ENCODE measurements at places on chromosomes 16 and 17.

GRCh38 chr17:39777534-39778365, 40.0 kb downstream of the GRB7 start:
- no peak for DNase-seq

DNA sequence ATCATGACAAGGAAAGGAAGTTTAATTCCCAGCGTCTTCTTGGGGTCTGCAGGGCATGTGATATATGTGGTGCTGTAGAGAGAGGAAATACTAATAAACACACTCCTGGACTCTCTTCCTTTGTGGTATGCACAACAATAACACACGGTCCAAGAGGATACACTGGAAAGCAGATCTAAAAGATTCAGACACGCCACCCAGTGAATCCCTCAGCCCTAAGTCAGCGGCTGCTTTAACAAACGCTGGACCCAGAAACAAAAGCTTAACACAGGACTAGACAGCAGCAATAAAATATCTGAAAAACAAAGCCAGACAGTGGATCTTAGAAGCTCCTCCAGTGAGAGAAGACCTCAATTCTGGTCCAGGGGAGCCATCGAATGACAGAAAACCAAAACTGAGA, 13.1 kb downstream of the CFAP20 start:
- DNase-seq, result no peak

- no peak for DNase-seq
Observed at GRCh38 chr16:24609740-24610415, 70.5 kb downstream of the RBBP6 start.

GRCh38 chr16:58426966-58427365, 34.7 kb downstream of the GINS3 start:
- DNase-seq, result no peak

DNA sequence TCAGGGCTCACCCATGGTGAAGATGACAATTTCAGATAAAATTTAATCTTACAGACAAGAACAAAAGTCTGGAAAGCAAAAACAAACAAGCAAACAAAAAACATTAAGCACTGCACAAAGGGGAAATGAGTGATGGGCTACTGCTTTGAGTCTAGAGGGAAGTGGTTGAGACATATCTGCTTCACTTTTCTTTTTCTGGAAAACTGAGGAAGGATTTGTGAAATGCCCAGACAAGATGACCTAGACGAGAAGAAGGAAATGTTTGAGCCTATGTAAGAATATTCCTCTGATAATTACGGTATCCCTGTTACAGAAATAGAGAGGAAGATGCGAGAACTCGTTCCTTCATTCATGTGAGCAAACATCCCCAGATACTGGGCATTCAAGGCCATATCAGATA, 11.5 kb upstream of the HYDIN start:
- DNase-seq, result no peak

- DNase-seq, result peak; percentile 30
Observed at GRCh38 chr17:36722121-36722902, 120.9 kb downstream of the MRM1 start.

DNA sequence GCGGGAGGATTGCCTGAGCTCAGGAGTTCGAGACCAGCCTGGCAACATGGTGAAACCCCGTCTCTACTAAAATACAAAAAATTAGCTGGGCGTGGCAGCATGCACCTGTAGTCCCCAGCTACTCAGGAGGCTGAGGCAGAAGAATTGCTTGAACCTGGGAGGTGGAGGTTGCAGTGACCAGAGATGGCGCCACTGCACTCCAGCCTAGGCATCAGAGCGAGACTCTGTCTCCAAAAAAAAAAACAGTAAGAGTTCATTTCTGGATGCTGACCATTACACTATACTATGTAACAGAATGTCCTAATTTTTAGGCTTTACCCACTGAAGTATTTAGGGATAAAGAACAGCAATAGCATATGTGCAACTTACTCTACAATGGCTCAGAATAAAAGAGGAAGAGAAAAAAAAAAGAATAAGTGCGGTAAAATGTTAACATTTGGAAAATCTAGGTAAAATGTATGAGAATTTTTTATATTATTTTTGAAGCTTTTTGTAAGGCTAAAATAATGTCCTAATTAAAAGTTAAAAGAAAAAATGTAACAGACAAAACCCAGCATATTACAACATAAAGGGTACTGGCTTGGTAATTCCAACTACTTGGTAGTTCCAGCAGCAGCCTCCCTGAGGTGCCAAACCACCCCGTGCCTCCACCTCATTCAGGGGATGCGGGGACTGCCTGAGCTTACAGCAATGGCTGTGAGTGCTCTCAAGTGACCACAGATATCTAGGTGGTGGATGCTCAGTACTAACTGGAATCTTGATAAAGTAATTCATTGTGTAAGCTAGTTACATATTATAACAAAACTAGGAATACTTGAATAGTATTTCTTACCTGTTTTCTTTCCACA, 10.9 kb downstream of the COPS3 start:
- DNase-seq, result no peak

- DNase-seq, result no peak
Observed at GRCh38 chr17:73455050-73455687, 143.4 kb upstream of the CDC42EP4 start.

- no peak for DNase-seq
Observed at GRCh38 chr16:47162670-47163420, 19.1 kb upstream of the NETO2 start.

DNA sequence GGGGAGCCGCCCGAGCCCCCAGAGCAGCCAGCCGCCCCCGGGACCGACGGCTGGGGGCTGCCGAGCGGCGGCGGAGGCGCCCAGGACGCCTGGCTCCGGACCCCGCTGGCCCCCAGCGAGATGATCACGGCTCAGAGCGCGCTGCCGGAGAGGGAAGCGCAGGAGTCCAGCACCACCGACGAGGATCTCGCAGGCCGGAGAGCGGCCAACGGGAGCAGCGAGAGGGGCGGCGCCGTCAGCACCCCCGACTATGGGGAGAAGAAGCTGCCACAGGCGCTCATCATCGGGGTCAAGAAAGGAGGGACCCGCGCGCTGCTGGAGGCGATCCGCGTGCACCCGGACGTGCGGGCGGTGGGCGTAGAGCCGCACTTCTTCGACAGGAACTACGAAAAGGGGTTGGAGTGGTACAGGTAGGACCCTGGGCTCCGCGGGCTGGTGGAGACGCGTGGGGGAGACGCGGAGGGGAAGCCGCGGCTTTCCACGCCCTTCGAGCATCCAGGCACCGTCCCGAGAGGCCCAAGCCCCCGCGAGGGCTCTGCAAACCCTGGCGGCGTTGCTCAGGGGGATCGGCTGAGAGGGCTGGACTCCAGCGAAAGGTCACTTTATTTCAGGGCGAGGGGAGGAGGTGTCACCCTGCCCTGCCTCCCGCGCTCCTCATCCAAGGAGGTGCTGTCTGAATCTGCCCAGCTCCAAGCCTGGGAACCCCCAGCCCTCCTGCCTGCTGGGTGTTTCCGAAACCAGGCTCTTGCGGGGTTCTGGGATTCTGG, 1.2 kb downstream of the HS3ST4 start:
- no peak for DNase-seq

DNA sequence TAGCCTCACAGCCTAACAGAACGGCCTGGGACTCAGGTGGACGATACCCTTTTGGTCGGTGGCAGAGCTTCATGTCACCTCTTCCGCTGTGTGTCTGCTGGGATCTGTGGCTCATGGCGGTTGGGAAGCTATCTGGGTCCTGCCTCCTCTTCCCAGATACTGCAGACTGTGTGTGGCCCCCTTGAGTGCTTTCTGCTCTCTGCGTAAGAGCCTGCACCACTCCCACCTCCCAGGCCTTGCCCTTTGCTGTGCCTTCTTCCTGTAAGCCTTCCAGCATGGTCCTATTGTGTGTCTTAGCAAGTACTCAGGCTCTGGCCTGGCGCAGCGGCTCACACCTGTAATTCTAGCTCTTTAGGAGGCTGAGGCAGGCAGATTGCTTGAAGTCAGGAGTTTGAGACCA, 17.5 kb upstream of the ADCY7 start:
- DNase-seq, result no peak

DNA sequence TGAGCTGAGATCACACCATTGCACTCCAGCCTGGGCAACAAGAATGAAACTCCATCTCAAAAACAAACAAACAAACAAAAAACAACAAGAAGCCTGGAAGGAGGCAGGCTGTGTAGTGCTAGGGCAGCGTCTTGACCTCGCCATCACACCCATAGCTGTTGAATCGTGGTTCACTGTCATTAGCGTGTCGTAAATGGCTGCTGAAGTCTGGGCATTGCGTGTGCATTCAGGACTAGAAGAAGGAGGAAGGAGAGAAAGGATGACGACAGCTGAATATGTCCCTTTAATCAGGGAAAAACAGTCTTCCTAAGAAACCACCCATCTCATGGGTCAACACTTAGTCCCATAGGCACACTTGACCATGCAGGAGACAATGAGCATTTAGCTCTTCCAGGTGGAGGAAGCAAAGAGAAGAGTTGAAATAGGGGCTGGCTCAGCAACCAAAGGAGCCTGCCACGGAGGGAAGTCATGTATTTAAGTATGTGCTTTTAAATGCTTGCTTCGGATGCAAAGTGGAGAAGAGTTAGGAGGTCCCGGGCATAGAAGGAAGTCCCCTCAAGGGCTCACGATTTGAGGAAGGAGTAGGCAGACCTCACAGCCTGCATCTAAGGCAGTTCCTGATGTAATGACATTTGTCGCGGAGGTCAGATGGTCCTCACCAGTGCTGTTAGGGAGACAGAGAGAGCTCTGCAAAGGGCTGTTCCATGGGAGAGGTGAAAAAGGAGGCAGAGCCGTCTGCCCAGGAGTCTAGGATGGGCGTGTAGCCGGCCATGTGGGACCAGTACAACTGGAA, 8.8 kb downstream of the PRSS22 start:
- no peak for DNase-seq

DNA sequence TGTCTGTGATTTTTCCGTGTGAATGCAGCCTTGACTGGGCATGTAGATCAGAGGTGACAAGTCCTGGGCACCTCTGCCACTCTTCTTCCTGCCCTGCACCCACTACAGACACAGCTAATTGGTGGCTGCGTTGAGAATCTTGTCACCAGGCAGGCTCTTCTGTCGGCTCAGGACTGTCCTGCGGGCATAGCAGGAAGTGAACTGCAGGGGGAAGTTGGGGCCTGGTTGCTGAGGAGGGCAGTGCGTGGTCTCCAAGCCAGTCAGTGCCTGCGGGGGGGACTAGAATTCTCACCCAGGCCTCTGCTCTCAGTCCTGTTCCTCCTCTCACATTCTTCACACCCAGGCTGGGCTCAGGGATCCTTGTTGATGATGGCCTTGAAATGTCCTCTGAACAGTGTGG, 50.5 kb downstream of the JPH3 start:
- DNase-seq, result no peak

DNA sequence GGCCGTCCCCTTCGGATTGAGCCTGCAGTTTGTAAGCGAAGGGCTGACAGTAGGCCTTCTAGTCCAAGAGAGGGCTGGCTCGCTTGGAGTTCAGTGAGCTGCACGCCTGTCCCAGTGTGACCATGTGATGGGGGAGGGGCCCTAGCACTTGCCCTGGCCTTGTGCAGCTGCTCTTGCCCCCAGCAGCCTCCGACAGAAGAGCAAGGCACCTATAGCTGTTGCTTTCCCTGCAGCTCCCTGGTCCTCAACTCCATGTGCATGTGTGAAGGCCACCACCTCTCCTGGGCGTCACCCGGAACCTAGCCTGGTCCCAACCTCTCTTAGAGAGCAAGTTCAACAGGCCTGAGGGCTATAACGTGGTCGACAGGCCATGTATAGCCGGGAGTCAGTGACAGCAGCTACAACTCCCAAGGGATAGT, 5.6 kb downstream of the SPHK1 start:
- no peak for DNase-seq

GRCh38 chr17:40862985-40863733, 3.9 kb downstream of the KRT12 start:
- no peak for DNase-seq

DNA sequence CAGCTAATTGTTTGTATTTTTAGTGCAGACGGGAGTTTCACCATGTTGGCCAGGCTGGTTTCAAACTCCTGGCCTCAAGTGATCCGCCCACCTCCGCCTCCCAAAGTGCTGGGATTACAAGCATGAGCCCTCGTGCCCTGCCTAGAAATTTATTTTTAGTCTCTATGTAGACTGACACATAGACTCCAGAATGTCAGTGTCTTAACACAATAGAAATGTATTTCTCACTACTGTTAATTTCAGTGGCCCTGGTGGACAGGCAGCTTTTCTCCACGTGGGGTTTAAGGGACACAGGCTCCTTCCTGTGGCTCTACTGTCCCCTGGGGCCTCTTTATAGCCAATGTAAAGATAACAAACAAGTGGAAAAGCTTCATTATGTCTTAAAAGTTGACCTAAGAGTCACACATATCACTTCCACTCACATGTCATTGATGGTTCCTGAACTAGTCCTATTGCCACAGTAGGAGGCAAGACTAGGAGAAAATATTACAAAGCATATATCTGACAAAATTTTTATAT, 43.8 kb downstream of the COPRS start:
- DNase-seq, result no peak

GRCh38 chr17:19928299-19928698, 49.3 kb downstream of the AKAP10 start:
- no peak for DNase-seq

- no peak for DNase-seq
Observed at GRCh38 chr16:57265850-57266530, 18.5 kb downstream of the PLLP start.

DNA sequence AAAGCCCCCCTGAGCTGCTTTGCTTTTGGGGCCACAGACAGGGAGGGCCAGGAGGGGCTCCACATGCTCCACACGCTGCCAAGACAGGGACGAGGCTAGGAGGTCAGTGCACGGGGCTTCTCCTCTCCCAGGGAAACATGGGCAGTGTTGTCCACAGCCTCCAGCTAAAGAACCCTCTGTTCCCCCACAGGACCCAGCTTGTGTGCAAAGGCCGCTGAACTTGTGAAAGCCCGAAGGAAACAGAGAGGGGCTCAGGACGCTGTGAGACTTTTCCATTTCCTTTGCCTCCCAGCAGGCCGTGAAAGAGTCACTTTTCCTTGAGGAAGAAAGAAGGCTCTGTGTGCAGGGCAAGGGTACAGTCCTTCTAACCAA, 9.7 kb downstream of the CDRT4 start:
- no peak for DNase-seq

DNA sequence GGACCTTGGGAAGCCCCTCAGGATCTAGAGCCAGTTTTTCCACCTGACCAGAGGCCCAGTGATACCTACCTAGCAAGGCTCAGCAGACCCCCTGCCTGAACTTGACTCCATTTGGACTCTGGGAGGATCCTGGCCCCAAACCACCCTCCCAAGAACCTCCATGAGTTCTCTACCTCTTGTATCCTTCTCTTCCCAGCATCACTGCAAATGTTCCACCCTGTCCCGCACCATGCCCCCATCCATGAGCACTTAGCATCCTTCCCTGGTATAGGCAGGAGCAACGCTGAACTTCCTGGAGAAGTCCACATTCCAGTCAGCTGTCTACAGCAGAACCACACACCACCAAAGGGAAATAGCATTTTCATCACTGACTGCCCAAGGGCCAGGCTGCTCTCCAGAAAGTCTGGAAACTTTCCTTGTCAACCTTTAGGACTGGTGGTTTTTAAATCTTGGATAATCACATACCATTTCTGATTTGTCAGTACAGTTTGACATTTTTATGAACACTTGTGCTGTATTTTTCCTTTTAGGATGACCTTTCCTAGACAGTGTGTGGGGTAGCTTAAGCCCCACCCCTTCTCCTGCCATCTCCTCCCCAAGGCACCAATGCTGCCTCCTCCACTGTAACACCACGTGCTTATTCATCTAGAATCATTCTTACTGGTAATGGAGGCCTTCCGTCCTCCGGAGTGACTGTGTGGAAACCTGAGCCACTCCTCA, 13.9 kb downstream of the EIF4A3 start:
- DNase-seq, result no peak
